Hematopoietic multipotent progenitor cell (in vitro differentiated cells): ENCODE measurements at places on chromosomes 1 and 21. TPM values are rescaled to one million over a fixed set of nuclear protein-coding genes. Genes with fewer than 3 reads are reported as not detected.

CD34 gene
- 126 TPM for total RNA-seq

RNF186 gene
- total RNA-seq, result under 0.01 TPM

ICOSLG gene
- 4.3 TPM for total RNA-seq

ROR1 gene
- total RNA-seq, result under 0.01 TPM
